Fibroblast of skin of right quadriceps (primary cell): ENCODE measurements at places on chromosomes 1 and 21.

- DNase-seq = peak; percentile 87
These were observed 13.0 kb upstream of the BATF3 start for GRCh38 chr1:212712451-212713303.

DNA sequence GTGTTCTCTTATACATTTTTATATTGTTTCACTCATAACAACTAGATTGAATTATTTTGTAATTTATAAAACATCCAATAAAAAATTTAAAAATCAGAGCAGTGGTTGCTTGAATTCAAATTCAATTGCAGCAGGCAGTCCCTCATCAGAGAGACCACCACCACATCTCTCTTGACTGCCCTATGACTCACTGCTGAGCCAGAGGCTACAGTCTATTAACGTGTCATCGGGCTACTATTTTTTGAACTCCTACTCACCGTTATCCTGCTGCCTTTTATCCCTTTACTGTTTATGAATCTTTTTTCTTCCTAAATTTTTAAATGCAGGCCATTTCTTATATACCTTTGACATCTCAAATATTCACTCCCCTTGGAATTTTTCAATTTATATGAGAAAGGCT, 144.7 kb downstream of the BARHL2 start:
- no peak for DNase-seq

DNA sequence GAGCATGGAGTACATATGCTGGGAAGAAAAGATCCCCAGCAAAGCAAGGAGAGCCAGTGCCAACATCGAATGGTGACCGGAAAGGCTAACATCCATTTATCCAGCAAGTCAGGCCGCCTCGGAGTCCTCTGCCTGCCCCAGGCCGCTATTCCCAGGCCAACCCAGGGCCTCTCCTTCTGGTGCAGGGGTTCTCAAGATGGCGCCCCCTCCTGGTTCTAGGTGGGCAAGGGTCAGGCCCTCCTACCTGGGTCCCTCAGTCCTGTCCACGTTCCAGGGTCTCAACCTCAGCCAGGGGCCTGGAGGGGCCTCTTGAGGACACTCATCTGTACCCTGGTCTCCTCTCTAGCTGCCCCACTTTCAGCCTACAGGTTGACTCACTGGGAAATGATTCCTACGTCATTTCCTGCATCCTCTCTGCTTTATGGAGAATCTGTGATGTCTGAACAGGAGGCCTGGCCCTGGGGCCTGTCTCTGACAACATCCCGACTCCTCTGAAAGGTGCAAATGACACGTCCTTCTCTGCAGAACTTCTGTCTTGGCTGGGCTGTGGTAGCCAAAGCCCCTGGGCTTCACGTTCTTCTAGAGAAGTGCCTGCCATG, 145.3 kb downstream of the PSMG1 start:
- DNase-seq = peak; percentile 40

DNA sequence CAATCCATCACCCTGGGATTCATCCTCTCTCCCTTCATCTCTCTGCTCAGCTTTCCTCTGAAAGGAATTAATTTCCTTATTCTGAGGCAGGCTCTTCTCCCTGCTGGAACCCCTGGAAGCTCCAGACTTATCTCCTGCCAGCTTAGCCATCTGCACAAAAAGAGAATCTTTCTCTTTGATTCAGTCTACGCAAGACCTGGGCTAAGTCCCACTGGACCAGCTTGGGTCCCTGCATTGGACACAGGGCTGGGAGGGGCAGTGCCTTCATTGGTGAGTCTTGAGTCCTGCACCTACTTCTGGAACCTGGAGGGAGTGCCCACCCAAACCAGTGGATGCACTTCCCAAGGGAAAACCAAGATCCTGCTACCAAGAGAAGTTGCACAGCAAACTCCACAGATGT, 271.7 kb upstream of the CSF3R start:
- no peak for DNase-seq

DNA sequence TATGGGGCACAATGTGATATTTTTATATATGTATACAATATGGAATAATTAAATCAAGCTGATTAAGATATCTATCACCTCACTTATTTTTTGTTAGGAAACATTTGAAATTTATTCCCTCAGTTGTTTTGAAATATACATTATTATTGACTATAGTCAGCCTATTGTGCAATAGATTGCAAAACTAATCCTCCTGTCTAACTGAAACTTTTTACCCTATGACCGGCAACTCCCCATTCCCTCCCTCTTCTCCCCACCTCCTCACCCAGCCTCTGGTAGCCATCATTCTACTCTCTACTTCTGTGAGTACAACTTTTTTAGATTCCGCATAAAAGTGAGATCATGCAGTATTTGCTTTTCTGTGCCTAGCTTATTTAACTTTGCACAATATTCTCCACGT, 117.7 kb upstream of the SGIP1 start:
- DNase-seq = peak; percentile 48

GRCh38 chr1:186839041-186839400, 10.3 kb downstream of the PLA2G4A start:
- peak; percentile 10 for DNase-seq
